Activated naive CD8-positive, alpha-beta T cell treated with anti-CD3 and anti-CD28 coated beads for 36 hours (primary cell): ENCODE measurements at places on chromosomes 3 and 15. TPM values are rescaled to one million over a fixed set of nuclear protein-coding genes. Genes with fewer than 3 reads are reported as not detected.

DNA sequence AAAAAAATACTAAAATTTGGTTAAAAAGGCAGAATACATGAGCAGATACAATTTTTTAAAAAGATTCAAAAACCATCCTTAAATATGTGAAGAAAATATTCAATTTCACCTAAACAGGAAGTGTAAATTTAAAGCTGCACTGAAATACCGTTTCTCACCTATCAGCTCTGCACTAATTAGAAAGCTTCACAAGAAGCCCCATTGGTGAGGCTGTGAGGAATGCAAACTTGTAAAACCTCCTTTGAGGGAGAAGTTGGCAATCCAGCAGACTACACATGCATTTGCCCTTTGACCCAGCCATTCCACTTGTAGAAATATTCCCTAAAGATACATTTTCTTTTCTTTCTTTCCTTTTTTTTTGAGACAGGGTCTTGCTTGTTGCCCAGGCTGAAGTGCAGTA, 18.8 kb downstream of the BLM start:
- peaks cover 57% of the 10 kb centered on the region for H3K36me3 ChIP-seq
- H3K4me1 ChIP-seq: peaks cover 13% of the 10 kb centered on the region
- no peaks in the 10 kb centered on the region for H3K27me3 ChIP-seq
- no peak overlapping the region for H3K4me3 ChIP-seq
- H3K27ac ChIP-seq: no peak overlapping the region
- no peak for DNase-seq

Gene ACY1
- total RNA-seq: 74.7 TPM

GRCh38 chr15:52383100-52383588, 87.5 kb upstream of the MYO5C start:
- H3K4me1 ChIP-seq: peaks cover 15% of the 10 kb centered on the region
- DNase-seq: no peak
- peaks cover 10% of the 10 kb centered on the region for H3K36me3 ChIP-seq
- H3K4me3 ChIP-seq: no peak overlapping the region

DNA sequence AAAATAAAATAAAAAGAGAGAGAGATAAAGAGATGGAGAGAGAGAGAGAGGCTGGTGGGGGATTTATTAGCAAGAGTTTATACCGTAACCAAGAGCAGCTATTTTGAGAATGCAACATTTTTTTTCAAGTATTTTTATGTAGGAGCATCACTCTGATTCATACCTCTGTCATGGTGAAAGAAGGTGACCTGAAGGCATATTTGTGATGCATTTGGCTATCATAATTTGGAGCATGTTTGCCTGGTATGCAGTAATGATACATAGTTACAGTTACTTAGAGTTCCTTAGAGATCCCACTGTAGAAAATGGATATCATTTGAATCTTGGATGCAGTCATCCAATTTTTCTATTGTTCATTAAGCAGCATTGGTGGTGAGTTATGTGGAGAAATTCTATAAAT, 1472.4 kb downstream of the SI start:
- no peaks in the 10 kb centered on the region for H3K36me3 ChIP-seq
- DNase-seq: no peak
- H3K4me1 ChIP-seq: no peaks in the 10 kb centered on the region

DNA sequence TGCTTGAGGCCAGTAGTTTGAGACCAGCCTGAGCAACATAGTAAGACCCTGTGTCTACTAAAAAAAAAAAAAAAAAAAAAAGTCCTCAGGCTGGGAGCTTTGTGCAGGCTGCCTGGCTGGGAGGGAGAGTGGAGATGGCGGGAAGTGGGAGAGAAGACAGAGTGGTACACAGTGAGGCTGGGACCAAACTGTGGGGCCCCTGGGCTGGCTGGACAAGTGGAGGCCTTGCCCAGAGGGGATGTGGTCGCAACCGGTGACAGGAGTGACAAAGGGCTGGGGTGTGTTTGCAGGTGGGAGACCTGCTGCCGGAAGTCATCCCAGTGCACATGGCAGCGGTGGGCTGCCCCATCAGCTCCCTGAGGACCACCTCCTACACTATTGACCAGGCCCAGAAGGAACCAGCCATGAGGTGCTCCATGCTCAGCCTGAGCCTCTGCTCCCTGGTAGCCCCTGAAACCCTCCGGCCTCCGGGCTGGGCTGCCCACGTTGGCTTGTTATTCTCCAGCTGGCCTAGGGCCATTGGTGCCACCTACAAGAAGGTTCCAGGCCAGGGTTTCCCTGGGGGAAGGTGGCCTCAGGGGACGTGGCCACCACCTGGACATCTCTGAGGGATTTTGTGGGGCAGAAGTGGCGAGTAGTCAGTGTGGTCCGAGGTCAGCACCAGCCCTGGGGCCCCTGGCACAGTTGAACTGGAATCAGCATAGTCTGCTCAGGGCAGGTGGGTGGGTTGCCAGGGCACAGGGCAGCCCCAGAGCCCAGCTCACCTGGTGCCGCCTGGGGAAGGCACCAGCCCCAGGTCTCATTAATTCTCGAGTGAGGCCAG, 22.7 kb downstream of the ACAA1 start:
- DNase-seq: no peak
- H3K4me1 ChIP-seq: peaks cover 6% of the 10 kb centered on the region
- H3K4me3 ChIP-seq: no peak overlapping the region
- H3K36me3 ChIP-seq: no peaks in the 10 kb centered on the region
- no peaks in the 10 kb centered on the region for H3K27me3 ChIP-seq

DNA sequence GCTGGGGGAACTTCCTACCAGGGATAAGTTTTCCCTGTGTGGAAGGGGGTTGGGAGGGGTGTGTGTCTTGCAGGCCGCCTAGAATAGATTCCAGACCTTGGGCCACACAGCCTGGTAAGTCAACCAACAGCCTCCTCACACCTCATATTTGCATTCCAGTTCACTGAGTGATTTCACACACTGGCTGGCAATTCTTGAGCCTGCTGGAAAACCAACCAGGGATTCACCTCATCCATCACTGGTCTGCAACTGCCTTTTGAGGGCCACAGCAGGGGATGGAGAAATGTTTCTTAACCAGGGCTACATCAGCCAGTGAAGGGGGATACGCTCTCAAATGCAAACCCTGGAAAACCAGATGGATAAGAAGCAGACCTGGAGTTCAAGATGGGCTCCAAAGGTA, 2.0 kb downstream of the FSTL1 start:
- H3K4me1 ChIP-seq: peaks cover 8% of the 10 kb centered on the region
- no peak overlapping the region for H3K27ac ChIP-seq
- no peak overlapping the region for H3K4me3 ChIP-seq
- H3K36me3 ChIP-seq: no peaks in the 10 kb centered on the region
- peaks cover 47% of the 10 kb centered on the region for H3K27me3 ChIP-seq

Gene HRG
- total RNA-seq: not detected

GRCh38 chr15:66866656-66867055, 164.6 kb downstream of the SMAD6 start:
- H3K27me3 ChIP-seq: peaks cover 35% of the 10 kb centered on the region
- no peak overlapping the region for H3K27ac ChIP-seq
- H3K4me3 ChIP-seq: no peak overlapping the region
- peaks cover 9% of the 10 kb centered on the region for H3K4me1 ChIP-seq

Gene DOCK3
- 2.1 TPM for total RNA-seq

Gene A4GNT
- not detected for total RNA-seq
